ENCODE measurements at places on chromosomes 2 and 18.

DNA sequence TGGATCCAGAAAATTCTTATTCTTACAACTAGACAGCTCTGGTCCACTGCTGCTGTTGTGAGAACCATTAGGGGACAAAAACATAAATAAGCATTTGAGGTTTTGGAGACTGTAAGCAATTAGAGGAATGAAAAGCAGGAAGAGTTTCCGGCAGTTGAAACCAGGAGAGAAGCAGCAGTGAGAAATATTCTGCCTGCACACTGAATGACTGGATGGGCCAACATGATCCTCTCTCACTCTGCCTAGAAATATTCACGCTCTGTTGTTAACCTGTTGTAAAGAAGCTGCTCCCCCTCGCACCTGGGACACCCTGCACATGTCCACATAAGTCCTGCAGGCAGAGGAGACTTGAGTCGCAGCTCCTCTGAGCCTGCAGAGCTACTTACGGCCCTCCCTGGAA, 60.4 kb upstream of the RNF152 start:
- no peak for DNase-seq

DNA sequence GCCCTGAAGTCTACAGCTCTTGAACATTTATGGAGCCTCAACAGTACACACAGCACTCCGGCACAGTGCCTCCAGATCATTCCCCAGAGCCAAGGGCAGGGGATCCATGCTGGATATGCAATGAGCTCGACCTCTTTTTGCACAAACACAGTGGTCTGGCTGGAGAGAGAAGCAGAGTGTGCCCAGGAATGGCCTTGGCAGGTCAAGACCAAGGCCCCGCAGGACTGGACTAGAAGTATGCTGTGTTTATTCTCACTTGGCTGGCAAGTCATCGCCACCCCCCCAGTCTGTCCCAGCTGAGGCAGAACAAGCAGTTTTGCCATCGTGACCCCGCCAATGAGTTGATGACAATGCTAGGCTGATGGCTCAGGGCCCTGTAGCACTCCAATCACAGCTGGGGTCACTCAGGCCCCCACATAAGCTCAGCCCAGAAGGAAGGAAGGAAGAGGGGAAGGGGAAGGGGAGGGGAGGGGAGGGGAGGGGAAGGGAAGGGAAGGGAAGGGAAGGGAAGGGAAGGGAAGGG, 212.1 kb downstream of the TTC32 start:
- no peak for DNase-seq

GRCh38 chr2:239206851-239207250, 194.0 kb downstream of the HDAC4 start:
- no peak for DNase-seq

DNA sequence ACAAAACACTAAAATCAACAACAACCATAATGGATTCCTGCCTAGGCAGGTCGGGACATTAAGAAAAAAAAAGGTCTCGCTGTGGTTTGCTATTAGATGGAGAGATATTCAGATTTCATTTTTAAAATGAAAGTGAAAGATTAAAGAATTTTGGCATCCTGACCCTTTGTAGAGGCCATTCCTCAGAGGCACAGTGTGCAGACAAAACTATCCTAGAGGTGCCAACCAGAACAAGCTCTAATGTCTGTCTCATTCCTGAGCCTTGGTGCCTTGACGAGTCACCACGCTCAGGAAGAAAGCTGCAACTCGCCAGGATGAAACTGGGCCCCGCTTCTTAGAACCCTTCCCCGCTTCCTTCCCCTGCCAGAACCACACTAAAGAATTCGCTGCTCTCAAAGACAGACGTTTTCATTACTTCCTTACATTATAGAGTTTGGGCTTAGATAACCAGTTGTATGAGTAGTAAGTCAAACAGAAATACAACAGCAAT, 156.0 kb downstream of the TGIF1 start:
- DNase-seq = peak; percentile 60

GRCh38 chr2:240299710-240300068, 135.8 kb upstream of the GPC1 start:
- no peak for DNase-seq

DNA sequence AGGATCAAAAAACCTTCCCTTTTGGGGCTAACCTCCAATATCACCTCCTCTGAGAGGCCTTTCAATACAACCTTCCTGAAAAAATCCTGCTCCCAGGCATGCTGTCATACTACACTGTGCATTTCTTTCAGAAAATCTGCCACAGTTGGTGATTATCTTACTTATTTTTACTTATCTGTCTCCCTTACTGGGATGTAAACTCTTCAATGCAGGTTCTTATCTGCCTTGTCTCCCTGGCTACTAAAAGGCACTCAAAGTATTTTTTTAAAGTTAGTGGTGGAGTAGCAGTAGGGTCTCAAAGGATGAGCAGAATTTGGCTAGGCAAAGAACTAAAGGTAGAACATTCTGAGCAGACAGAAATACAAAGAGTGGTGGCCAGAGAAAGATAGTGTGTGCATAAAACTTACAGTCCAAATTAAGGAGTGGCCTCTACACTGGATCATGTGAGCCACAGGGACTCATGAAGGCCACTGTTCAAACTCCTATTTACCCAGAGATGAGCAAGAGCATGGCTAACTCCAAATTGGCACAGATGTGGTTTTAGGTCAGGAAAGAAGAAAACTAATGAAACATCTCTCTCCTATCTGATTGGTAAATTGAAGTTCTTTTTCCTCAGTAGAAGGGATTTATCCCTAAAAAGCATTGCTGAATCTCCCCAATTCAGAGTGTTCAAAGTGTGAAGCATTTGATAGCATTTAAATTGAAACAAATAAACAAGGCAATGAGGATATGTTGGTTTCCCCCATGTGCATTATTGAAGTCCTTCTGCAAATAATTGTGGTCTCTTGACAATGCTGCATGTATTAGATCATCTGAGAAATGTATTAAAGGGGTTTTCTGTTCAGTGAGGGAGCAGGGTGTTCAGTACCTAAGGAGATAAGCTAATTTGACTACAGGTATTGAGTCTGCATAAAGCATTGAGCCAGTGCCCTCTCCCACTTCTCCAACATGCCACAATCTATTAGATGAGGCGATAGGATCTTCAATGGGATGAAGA, 285.5 kb downstream of the MREG start:
- no peak for DNase-seq

- no peak for DNase-seq
These were observed 260.9 kb downstream of the PHLPP1 start for GRCh38 chr18:62976227-62976626.

- no peak for DNase-seq
These were observed 73.1 kb downstream of the IRS1 start for GRCh38 chr2:226726546-226726945.

GRCh38 chr2:213167271-213167930, 16.0 kb upstream of the IKZF2 start:
- no peak for DNase-seq
